ENCODE measurements at places on chromosomes 16 and 17.

- no peak for DNase-seq
Observed at GRCh38 chr16:82231008-82231787, 61.2 kb upstream of the MPHOSPH6 start.

DNA sequence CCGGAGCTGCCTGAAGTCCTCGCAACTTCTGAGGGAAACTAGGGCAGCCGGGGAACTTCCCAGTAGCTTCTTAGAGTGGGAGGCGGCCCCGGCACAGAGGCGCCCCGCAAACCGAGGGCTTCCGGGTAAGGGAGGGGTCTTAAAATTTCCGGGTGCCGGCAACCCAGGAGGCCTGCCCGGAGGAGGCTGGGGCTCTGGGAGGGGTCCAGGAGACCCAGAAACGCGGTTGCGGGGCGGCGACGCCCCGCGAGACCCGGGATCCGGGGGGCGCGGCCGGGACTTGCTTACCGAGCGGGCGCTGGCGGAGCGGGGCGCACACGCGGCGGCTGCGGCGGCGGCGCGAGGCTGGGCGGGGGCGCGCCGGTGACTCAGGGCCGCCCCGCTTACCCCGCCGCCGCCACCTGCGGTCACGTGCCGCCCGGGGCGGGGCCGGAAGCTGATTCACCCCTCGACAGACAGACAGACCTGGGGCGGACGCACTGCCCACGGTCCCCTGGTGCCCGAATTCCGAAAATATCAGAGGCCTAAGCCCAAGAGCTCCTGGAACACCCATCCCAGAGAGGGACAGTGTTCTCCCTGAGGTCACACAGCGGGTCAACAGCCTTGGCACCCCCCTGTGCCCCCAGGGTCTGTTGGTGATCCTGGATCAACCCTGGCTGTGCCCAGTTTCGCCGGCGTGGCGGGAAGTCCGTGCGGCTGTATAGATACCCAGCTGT is at the start of gene FAM83G:
FAM83G (minus strand) TSS at position 344 of the 716 bp plus-strand sequence. CDS start 723 bp downstream, outside the sequence.
- no peak for DNase-seq

GRCh38 chr17:56819431-56820145 is 14.1 kb downstream of the C17orf67 start:
- DNase-seq, result peak; percentile 88

GRCh38 chr16:11164482-11165270 is 91.3 kb downstream of the SOCS1 start:
- DNase-seq, result no peak

DNA sequence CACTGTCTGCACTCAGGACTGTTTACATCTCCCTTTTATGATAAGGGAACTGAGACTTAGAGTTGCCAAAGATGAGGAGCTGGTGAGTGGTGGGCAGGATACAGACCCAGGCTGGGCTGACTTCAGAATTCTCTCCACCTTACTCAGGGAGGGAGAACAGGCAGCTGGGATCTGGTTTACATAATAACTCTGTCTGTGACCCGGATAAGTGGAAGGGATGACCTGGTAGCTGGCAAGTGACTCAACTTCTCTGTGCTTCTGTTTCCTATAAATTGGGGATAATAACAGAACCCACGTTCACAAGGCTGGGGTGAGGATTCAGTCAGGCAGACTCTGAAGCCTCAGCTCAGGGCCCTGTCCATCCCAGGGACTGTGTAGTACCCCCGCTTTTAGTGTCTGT is 2.6 kb downstream of the SNX20 start:
- DNase-seq, result no peak

DNA sequence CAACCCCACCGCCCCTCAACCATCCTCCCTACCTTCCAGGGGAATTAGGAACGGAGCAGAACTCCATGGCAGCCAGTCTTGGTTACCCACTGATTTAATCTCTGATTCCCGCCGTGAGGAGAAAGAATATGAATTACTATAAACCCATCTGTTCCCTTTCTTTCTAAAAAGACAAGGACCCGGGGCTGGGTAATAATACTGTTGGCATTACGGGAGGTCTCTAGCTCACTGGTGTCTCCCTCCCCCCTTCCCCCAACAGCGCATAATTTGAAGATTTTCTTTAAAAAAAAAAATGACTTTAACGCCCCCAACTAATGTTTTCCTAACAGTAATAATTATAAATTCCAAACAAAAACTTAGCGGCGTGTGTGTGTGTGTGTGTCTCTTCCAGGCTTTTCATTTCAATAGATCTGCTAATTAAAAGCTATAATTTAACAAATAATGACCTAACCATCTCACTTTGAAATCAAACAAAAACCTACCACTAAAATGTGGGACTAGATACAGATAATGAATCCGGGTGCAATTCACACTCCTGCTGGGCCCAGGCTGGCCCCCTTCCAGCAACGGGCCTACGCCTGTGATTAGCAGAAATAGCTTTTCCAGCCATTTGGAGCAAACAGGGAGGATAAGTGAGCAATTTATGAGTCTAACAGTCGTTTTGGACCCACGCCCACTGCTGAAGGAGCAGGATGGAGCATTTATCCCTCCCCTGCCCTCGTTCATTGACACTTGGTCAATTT is 18.2 kb upstream of the BHLHA9 start:
- no peak for DNase-seq

All from Kasumi-1 (cell line).